ENCODE measurements at places on chromosomes 2 and 18. TPM values are rescaled to one million over a fixed set of nuclear protein-coding genes. Genes with fewer than 3 reads are reported as not detected.

DPP10 gene
- under 0.01 TPM for total RNA-seq

TTR gene
- total RNA-seq = not detected

TNFRSF11A gene
- 1.4 TPM for total RNA-seq

RNF125 gene
- 57.0 TPM for total RNA-seq

PLGLB2 gene
- 0.52 TPM for total RNA-seq

ZDBF2 gene
- 21.0 TPM for total RNA-seq

POLR1A gene
- 6.1 TPM for total RNA-seq

AP1S3 gene
- total RNA-seq = 5.4 TPM

IMMT gene
- 34.0 TPM for total RNA-seq

CGREF1 gene
- total RNA-seq = 0.10 TPM

POMC gene
- 2.3 TPM for total RNA-seq

HAT1 gene
- total RNA-seq = 39.0 TPM

CHST10 gene
- 6.0 TPM for total RNA-seq

FIGN gene
- total RNA-seq = not detected

Measured in mononuclear cell (primary cell).